Central memory CD4-positive, alpha-beta T cell (primary cell): ENCODE measurements at places on chromosomes 11 and 22.

DNA sequence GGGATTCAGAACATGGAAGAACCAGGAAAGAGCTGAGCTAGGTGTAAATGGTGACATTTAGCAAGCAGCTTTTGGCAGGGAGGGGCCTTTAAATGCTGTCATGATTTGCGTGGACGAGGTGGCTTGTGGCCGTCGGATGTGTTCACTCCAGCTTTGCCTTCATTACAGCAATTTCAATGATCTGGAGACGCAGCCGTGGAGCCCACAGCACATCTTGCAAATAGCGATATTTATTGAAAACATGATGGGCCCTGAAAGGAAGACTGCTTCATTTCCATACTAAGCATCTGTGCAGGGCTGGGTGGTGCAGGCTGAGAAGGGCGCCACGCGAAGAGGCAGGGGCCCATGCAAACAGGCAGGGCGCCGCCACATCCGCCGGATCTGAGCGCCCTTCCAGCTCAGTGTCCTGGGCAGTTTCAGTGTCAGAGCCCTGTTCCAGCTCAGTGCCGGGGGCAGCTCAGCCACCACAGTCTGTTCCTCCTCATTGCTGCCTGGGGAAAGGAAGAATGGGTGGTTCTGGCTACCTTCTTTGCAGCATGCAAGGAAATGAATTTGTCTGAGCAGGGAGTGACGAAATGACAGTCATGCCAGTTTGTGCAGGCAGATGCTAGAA, 111.1 kb upstream of the TTC12 start:
- no peak for DNase-seq

- DNase-seq, result no peak
These were observed 41.9 kb downstream of the KCNJ1 start for GRCh38 chr11:128825050-128825784.

DNA sequence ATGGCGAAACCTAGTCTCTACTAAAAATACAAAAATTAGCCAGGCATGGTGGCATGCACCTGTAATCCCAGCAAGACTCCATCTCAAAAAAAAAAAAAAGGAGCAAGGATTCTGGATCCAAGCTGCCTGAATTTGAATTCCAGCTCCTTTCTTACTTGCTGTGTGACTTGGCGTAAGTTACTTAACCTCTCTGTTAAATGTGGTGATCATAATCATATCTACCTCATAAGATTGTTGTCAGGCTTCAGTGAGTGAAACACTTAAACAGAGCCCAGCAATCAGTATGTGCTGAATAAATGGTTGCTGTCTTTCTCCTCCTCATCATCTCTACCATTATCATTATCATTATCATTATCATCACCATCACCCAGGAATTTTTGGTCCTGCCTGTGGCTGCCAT, 2.7 kb downstream of the MB start:
- DNase-seq, result no peak

- DNase-seq, result no peak
These were observed 38.3 kb upstream of the RAB1B start for GRCh38 chr11:66230156-66230555.

- DNase-seq, result no peak
These were observed 529.6 kb downstream of the BRD1 start for GRCh38 chr22:49297871-49298721.

DNA sequence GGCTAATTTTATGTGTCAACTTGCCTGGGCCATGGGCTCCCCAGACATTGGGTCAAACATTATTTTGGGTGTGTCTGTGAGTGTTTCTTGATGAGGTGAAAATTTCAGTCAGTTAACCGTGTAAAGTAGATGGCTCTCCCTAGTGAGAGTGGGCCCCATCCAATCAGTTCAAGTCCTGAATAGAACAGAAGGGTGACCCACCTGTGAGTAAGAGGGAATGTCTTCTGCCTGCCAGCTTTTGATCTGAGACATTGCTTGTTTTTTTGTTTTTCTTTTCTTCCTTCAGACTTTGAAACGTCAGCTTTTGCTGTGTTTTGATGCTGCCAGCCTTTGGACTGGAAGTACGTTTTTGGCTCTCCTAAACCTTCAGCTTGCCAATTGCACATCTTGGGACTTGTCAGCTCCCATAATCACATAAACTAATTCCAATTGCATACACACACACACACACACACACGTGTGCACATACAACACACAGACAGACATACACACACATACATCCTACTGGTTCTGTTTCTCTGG, 300.1 kb downstream of the CNTN5 start:
- no peak for DNase-seq

GRCh38 chr11:83865636-83866461, 579.7 kb upstream of the CCDC90B start:
- DNase-seq, result no peak

GRCh38 chr11:116901964-116902688, 64.7 kb upstream of the APOA1 start:
- DNase-seq, result no peak

DNA sequence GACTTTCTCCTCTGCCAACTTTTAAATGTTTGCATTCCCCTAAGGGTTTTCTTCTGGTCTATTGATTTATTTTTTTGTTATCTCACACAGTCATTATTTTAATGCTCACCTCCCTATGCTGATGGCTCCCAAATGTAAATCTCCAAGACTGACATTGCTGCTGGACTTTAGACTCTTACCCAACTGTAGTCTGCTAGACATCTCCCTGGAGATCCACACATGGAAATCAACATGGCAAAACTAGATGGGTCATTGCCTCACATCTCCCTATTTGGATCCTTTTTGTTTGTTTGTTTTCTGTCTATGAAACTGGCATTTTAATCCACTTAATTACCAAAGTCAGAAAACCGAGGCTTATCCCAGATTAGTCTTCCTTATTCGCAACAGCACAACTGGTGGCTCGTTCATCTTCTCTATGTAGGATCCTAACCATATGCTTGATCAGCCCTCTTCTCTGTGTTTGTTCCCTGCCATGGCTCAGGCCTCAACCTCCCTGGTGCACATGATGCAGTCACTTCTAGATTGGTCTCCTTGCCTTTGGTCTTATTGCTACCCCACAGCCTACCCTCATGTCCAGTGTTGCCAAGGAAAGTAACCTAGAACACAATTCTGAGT, 37.3 kb downstream of the SC5D start:
- DNase-seq, result no peak

- DNase-seq, result no peak
These were observed 29.7 kb upstream of the ABCC8 start for GRCh38 chr11:17506314-17506713.

DNA sequence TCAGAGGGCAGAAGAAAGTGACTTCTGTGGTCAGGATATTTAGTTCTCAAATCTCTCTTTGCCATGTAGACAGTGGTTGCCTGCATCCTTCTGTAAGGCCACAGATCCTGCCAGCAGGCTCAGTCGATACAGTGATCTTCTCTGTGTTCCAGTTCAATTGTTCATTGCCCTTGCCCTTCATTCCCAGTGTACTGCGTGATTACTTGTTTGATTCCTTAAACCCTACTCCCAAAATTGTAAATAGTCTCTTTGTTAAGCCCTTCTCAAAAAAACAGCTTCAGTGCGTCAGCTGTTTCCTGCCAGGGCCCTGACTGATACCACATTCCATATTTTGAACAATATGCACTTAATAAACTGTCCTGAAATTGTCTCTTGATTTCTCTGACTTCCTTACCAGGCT, 9.3 kb upstream of the TYR start:
- DNase-seq, result no peak

- no peak for DNase-seq
These were observed 2.5 kb downstream of the ROBO3 start for GRCh38 chr11:124867700-124868099.

GRCh38 chr11:134866215-134866614, 454.2 kb upstream of the B3GAT1 start:
- DNase-seq, result no peak

- no peak for DNase-seq
These were observed 29.4 kb upstream of the RRAS2 start for GRCh38 chr11:14388352-14388751.

DNA sequence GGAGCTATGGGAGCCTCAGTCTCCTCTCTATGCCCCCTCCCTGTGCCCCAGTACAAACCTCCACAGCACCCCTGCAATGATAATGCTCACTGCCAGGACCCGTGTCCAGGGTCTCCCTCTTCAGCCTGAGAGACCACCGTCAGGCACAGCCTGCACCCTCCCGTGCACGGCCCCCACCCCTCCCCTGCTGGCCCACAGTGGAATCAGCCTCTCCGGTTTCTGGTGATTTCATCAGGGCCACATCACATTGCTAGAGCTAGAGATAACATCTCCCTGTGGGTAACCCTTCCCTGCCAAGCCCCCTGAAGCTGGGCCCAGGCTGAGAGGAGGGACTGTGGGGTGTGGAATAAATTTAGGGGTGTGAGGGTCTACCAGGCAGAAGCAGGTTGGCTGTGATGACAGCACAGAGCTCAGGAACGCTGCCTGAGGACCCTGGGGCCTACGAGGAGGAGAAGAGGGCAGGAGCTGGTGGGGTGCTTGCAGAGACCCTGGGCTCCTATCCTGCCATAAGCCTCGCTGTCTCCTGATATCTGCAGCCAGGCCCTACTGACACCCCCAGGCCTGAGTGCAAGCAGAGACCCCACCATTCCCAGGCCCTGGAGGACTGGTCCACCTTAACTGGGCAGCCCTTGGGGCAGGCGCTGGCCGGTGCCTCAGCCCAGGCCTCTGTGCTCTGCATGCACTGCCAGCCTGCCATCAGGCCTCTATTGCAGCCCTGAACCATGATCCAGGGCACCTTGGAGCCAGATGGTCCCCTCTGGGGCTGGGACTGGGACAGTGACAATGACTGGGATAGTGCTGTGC, at the start of gene KLHDC7B:
Gene KLHDC7B (plus strand): TSS at position 378 of the 804 bp plus-strand sequence. CDS start 345 bp downstream, at position 723.
- DNase-seq, result no peak

GRCh38 chr22:17971711-17972110, 52.6 kb downstream of the MICAL3 start:
- DNase-seq, result no peak

- no peak for DNase-seq
These were observed 264.0 kb upstream of the CCDC179 start for GRCh38 chr11:23124249-23124648.

DNA sequence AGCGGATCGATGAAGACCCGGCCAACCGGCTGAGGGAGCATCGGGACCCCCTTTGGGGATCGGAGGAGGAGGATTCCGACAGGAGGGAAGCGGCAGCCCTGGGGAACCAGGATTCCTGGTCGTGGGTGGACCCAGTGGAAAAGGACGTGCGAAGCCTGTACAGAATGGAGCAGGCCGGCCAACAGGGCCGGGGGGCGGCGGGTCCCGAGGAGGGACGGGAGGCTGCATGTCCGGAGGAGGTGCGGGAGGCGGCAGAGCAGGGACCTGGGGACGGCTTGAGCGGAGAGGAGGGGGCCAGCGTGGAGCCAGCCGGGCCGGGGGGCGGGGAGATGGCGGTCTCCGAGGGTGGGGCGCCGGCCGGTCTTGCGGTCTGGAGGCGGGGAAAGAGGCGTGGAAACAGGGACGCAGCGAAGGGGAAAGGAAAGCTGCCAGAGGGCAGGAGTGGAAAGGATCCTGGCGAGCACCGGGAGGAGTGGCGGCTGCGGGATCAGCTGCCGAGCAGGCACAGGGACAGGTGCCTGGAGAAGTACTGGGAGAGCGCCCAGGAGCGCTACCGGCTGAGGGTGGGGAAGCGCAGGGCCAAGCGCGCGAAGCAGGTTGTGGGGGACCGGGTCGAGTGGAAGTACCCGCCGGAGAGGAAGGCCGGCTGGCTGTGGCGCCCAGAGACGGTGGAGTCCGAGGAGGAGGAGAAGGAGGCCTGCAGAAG, at the start of gene ANO5:
Gene ANO5 (plus strand): TSS at position 444 of the 706 bp plus-strand sequence. CDS start 408 bp downstream, outside the sequence.
- no peak for DNase-seq

GRCh38 chr11:76786441-76787014, 3.4 kb downstream of the TSKU start:
- DNase-seq, result no peak

GRCh38 chr22:30892286-30892685, 76.3 kb downstream of the MORC2 start:
- DNase-seq, result no peak

GRCh38 chr22:46173152-46173551, 22.8 kb downstream of the PPARA start:
- no peak for DNase-seq

- DNase-seq, result no peak
These were observed 60.9 kb upstream of the EED start for GRCh38 chr11:86183694-86184093.

DNA sequence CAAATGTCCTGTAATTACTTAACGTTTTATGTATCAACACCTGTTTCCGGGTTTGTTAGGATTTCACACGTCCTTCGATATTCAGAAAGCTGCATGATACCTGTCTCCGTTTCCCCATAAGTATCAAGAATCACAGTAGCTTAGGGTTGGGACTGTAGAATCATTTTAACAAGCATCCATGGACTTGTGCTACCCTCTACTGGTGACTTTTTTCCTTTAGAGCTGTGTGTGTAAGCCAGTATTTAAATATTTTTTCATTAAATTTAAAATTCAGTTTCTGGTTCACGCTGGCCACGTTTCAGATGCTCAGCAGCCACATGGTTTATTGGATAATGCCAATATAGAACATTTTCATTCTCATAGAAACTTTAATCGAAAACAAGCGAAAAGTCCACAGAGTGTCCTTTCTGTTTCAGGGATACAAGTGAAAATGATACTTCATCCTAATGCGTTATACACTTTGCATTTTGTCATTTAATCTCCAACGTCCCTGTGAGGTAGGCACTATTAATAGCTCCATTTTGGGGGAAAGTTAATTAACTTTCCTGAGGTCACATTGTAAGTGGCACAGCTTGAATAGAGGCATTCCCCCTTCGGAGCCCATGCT, 61.5 kb upstream of the SLC25A18 start:
- peak; percentile 56 for DNase-seq

DNA sequence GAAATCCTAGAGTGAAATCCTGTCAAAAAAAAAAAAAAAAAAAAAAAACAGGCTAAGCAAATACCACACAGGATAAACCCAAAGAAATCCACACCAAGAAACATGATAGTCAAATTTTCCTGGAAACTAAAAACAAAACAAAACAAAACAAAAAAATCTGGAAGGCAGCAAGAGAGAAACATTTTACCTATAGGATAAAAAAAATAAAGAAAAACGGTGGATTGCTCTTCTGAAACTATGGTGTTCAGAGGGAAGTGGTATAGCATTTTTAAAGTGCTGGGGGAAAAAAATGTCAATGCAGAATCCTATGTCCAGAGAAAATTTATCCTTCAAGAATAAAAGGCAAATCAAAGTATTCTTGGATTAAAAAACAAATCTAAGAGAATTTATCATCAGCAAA, 41.6 kb upstream of the CBX7 start:
- DNase-seq, result no peak

GRCh38 chr11:65444314-65445051, 21.9 kb downstream of the NEAT1 start:
- no peak for DNase-seq

DNA sequence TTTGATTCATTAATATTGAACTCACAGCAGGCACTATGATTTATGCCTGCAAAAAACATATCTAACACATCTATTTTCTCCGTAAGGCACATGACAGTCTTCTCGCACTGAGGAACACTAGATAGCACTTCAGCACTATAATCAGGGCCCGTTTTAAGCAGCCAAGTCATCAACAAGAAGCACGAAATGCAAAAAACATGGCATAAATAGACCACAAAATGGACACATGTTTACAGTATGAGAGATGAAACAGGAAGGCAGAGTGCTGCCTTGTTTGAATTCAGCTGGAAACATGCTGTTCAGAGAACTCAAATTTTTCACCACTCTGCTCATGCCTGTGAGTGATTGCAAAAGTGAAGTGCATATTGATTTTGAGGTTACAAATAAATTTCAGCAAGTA, 205.8 kb upstream of the PDGFD start:
- DNase-seq, result no peak
